ENCODE measurements at places on chromosomes 2 and 18. TPM values are rescaled to one million over a fixed set of nuclear protein-coding genes. Genes with fewer than 3 reads are reported as not detected.

- no peak overlapping the region for H3K27ac ChIP-seq
- no peak for DNase-seq
- no peaks in the 10 kb centered on the region for H3K27me3 ChIP-seq
- peaks cover 14% of the 10 kb centered on the region for H3K4me1 ChIP-seq
- H3K4me3 ChIP-seq: no peak overlapping the region
- no peaks in the 10 kb centered on the region for H3K36me3 ChIP-seq
Observed at GRCh38 chr18:24372279-24372872, 25.2 kb downstream of the OSBPL1A start.

DNA sequence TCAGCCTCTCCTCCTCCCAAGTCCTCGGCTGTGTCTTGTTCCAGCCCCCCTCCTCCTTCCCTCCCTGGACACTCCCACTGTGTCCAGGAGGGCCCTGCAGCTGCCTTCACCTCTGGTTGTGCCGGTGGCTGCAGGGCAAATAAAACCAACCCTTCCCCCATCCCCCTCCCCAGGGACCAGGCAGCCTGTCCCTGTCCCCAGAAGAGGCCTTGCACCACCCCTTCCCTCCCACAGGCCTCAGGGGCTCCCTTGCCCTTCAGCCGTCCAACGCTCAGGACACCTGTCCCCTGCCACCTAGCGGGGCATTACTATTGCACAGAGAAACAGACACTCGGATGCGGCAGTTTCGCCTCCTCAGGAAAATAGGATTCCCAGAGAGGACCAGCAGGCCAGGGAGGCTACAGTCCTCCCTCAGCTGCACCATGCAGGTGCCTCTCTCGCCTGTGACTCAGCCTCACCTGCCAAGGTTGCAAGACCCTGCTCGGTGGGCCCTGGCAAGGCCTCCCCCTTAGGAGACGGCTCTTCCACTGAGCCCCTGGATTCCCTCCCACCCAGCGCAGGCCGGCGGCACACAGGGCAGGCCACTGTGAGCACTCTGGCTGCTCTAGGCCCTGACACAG lies 5.5 kb upstream of the GPC1 start:
- no peaks in the 10 kb centered on the region for H3K27me3 ChIP-seq
- H3K36me3 ChIP-seq: no peaks in the 10 kb centered on the region
- H3K4me1 ChIP-seq: peaks cover 6% of the 10 kb centered on the region
- H3K4me3 ChIP-seq: no peak overlapping the region
- no peak for DNase-seq
- H3K27ac ChIP-seq: no peak overlapping the region

DNA sequence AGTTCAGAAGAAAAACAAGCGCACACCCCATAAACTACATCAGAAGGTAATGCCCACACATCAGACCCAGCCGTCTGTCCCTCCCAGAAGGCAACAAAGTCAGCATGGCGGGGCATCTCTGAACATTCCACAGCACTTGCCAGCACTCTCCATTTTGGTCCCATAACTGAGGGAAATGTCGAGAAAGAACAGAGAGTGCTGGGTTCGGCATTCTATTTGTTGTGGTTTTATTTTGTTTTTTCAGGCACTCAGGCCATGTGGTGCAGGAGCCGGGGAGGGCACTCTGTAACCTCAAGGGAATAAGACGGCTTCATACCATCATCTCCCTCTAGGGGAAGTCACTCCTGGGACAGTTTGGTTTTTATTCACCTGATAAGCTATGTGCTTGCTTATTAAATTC lies 156.0 kb downstream of the SEPTIN10 start:
- H3K36me3 ChIP-seq: no peaks in the 10 kb centered on the region
- no peaks in the 10 kb centered on the region for H3K27me3 ChIP-seq
- no peak for DNase-seq
- no peak overlapping the region for H3K4me3 ChIP-seq
- no peak overlapping the region for H3K27ac ChIP-seq

ZNF516 gene
- 9.9 TPM for total RNA-seq

DNA sequence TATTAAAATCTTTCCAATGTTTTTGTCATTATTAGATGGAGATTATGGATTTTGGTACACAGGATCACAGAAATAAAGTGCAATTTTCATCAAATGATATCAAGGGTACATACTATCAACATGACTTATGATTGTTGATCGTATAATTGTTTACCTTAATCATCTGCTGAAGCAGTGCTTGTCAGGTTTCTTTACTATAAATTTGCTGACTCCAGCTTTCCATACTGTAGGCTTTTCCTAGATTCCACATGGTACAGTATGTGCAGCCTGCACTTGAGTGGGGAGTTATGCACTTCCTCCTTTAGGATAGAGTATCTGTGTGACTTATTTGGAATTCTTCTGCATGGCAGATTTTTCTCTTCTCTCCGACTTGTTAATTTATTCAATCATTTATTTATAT lies 187.6 kb upstream of the DPP10 start:
- H3K27ac ChIP-seq: no peak overlapping the region
- no peak for DNase-seq
- H3K36me3 ChIP-seq: no peaks in the 10 kb centered on the region

HDAC4 gene
- total RNA-seq: 50.2 TPM

- no peaks in the 10 kb centered on the region for H3K27me3 ChIP-seq
- no peak for DNase-seq
- no peak overlapping the region for H3K4me3 ChIP-seq
- no peak overlapping the region for H3K27ac ChIP-seq
- H3K4me1 ChIP-seq: no peaks in the 10 kb centered on the region
Observed at GRCh38 chr2:2901384-2902345, 476.0 kb downstream of the EIPR1 start.

- no peak for DNase-seq
- H3K4me3 ChIP-seq: no peak overlapping the region
- no peaks in the 10 kb centered on the region for H3K36me3 ChIP-seq
Observed at GRCh38 chr2:233820774-233821105, 33.6 kb downstream of the HJURP start.

DNA sequence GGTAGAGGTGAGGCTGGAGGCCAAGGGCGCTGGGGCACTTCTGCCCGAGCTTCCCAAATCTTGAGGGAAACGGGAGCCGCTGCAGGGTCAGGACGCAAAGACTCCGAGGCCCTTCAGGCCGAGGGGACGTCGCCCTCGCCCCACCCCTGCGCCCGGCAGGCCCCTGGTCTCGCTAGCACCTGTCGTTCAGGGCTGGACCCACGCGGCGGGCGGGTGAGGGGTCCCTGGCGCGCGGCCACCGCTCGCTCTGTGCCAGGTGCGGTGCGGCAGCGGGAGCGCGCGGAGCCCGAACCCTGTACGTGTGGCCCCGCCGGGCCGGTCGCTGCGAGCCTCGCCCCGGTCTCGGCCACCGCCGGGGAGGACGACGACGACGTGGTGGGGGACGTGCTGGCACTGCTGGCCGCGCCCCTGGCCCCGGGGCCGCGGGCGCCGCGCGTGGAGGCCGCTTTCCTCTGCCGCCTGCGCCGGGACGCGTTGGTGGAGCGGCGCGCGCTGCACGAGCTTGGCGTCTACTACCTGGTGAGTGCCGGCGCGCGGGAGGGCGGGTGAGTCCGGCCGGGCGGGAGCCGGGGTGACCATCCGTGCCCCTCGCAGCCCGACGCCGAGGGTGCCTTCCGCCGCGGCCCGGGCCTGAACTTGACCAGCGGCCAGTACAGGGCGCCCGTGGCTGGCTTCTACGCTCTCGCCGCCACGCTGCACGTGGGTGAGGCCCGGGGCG lies 4.9 kb downstream of the ERFE start:
- H3K27ac ChIP-seq: no peak overlapping the region
- DNase-seq: no peak
- H3K27me3 ChIP-seq: peaks cover 13% of the 10 kb centered on the region
- peaks cover 7% of the 10 kb centered on the region for H3K4me1 ChIP-seq
- no peaks in the 10 kb centered on the region for H3K36me3 ChIP-seq

SP140L gene
- total RNA-seq: 102 TPM

- H3K36me3 ChIP-seq: peaks cover 36% of the 10 kb centered on the region
- H3K4me3 ChIP-seq: no peak overlapping the region
- DNase-seq: no peak
- H3K27me3 ChIP-seq: no peaks in the 10 kb centered on the region
Observed at GRCh38 chr2:32617599-32618189, 10.2 kb upstream of the TTC27 start.

DNA sequence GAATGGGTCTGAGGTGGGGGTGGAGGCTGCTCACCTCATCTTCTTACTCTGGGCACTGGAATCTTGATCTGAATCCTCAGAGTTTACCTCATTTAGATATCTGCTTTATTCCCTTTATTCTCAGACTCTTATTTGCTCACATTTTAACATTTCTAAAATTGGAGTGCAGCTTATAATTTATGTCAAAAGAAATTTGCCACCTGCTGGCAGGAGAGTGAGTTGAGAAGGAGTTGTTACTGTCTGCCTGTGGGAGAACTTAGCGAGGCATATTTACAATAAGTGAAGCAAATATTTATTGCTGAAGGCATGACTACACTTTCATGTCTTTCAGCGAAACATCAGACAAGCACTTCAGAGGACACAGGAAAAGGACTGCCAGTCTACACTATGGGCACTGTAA lies 16.4 kb upstream of the KIAA2012 start:
- DNase-seq: no peak
- H3K36me3 ChIP-seq: no peaks in the 10 kb centered on the region
- H3K27me3 ChIP-seq: no peaks in the 10 kb centered on the region
- no peak overlapping the region for H3K27ac ChIP-seq
- H3K4me3 ChIP-seq: no peak overlapping the region

- DNase-seq: no peak
- H3K27me3 ChIP-seq: no peaks in the 10 kb centered on the region
- no peaks in the 10 kb centered on the region for H3K4me1 ChIP-seq
Observed at GRCh38 chr18:62838475-62839098, 123.2 kb downstream of the PHLPP1 start.

Data from CD4-positive, alpha-beta memory T cell (primary cell).